ENCODE measurements at places on chromosomes 3 and 15. TPM values are rescaled to one million over a fixed set of nuclear protein-coding genes. Genes with fewer than 3 reads are reported as not detected.

IDH3A gene
- total RNA-seq: 26.0 TPM

ACAN gene
- total RNA-seq: under 0.01 TPM

RPUSD3 gene
- total RNA-seq: 18.9 TPM

CILP gene
- not detected for total RNA-seq

STARD5 gene
- 2.1 TPM for total RNA-seq

FAH gene
- 3.8 TPM for total RNA-seq

LIPC gene
- 1.1 TPM for total RNA-seq

CCR5 gene
- 0.09 TPM for total RNA-seq

SLC15A2 gene
- total RNA-seq: under 0.01 TPM

C3orf49 gene
- not detected for total RNA-seq

FILIP1L gene
- 24.9 TPM for total RNA-seq

ZMAT3 gene
- total RNA-seq: 16.1 TPM

CCDC33 gene
- total RNA-seq: not detected

TERC gene
- total RNA-seq: 47.0 TPM

DENND6A gene
- total RNA-seq: 25.1 TPM

FBXO22 gene
- total RNA-seq: 32.2 TPM

SOX14 gene
- not detected for total RNA-seq
